ENCODE measurements at places on chromosomes 3 and 15.

DNA sequence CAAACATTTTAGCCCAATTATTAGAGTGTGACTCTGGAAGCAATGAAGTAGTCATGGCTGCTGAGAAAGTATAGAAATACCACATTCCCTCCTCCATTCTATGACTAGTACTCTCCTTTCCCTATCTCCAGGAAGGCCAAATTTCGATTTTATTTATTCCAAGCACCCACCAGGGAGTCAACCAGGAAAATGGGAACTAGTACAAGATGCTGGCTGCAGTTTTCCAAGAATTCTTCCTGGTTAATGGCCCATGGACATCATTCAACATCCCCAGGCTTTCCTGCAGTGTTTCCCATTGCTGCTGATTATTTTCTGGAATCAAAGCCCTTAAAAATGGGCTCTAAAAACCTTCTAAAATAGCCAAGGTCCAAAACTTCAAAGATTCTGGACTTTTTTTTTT, 247.9 kb upstream of the STT3B start:
- no peak for DNase-seq

GRCh38 chr3:161796780-161797179, 300.2 kb downstream of the OTOL1 start:
- DNase-seq = peak; percentile 11

GRCh38 chr3:11560746-11561145, 83.0 kb downstream of the VGLL4 start:
- no peak for DNase-seq

DNA sequence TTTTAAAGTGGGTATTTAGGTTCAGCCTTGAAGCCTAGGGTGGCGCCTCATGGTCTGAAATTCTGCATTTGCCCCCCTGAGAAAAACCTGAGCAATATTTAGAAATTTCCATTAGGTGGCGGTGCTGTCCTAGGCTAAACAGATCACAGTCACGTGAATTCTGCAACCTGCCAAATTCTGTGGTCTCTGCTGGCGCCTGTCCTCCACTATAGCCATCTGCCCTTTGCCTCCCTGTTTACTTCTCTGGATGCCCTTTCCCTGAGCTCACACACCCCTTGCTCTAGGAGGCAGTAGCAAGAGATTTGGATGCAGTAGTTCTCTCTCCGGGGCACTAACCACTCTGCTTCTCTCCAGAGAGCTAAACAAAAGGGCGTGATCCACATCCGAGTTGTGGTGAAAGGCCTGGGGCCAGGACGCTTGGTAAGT, 9.1 kb downstream of the MRPS11 start:
- peak; percentile 78 for DNase-seq

DNA sequence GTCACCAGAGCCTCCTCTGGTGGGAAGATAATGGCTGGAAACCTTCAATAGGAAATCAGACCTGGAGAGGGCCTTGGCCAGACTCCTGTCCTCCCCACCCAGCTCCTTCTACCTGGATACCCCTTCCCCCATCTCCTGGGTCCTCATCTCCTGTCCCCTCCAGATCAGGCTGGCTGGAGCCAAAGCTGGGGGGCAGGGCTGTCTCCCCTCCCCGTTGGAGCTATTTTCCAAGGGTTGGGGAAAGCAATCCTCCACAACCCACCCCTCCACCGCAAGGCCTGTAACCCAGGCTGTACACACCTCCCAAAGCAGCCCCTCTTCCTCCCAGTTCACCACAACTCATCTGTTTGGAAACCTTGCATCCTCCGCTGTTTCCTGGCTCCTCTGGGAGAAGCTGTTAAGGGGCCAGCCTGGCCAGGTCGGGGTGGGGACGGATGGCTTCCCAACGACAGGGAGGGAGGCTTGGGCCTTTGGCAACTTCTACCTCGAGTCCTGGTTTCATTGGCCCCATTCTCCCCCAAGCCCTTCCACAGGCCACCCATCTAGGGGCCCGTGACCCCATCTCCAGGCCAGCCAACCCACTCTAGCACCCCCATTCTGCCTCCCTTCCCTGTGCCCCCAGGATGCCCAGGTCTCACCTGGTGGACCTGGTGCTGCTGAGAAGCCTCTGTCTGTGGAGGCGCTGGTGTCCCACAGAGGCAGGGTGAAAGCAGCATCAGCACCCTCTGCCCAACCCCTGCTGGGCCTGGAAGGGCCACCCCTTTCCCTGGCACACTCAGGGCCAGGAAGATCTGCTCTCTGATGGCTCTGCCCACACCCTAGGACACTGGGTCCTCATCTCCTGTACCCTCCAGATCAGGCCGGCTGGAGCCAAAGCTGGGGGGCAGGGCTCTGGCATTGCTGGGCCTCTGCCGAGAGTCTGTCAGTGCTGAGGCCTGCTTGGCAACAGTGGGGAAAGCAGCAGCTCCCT, 22.1 kb upstream of the GOLGA6C start:
- DNase-seq = no peak

GRCh38 chr3:153216928-153217327, 54.9 kb downstream of the RAP2B start:
- no peak for DNase-seq

DNA sequence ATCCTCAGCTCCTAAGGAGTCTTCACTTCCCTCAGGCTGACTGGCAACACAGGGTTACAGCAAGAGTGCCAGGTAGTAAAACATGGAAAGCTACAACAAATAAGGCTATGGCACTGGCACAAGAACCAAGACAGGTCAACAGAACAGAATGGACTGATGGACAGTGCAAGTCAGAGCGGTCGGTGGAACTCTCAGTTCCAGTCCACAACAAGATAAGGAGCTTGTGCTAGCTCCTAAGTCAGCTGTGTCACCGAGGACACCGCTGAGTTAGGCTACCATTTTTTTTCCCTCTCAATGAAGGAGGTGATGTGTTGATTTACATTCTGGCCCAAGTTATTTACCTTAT, 55.9 kb upstream of the LIMD1 start:
- DNase-seq = no peak

GRCh38 chr3:190585805-190586630, 72.1 kb downstream of the IL1RAP start:
- peak; percentile 13 for DNase-seq

DNA sequence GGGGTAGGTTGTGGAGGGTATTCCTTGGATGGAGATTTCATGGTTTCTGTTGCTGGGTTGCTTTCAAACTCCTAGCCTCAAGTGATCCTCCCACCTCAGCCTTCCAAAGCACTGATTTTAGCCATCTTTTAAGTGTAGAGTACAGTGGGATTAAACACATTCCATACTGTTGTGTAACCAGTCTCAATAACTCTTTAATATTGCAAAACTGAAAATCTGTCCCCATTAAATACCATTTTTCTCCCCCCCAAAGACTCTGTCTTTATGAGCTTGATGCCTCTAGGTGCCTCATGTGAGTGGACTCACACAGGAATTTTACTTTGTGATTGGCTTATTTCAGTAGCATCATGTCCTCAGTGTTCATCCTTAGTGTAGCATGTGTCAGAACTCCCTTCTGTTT, 74.7 kb upstream of the ATP10A start:
- DNase-seq = no peak

GRCh38 chr3:188280627-188281026, 126.7 kb downstream of the LPP start:
- DNase-seq = no peak

- no peak for DNase-seq
Observed at GRCh38 chr3:158221426-158221825, 111.5 kb downstream of the RSRC1 start.

GRCh38 chr3:67045711-67046465, 47.8 kb downstream of the KBTBD8 start:
- DNase-seq = no peak

GRCh38 chr3:37622999-37623883, 238.4 kb upstream of the CTDSPL start:
- DNase-seq = no peak

GRCh38 chr15:85504749-85505676, 124.6 kb downstream of the AKAP13 start:
- DNase-seq = peak; percentile 84

- no peak for DNase-seq
Observed at GRCh38 chr15:98967096-98967495, 40.5 kb downstream of the PGPEP1L start.

DNA sequence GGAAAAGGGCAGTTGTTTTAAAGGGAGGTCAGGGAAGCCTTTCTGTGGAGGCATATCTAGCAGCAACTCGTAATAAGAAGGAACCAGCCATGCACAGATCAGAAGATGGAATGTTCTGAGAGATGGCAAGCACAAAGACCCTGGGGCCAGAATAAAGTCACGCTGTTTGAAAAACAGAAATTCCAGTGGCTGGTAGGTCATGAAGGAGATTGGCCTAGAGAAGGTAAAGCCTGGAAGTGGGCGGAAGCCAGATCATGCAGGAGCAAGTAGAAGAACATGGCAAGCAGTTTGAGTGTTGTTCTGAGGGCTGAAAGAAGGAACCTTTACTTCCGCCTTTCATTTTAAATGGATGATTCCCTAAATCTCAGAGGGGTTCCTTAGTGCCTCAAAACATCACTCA, 208.1 kb upstream of the PPP2R3A start:
- DNase-seq = no peak

DNA sequence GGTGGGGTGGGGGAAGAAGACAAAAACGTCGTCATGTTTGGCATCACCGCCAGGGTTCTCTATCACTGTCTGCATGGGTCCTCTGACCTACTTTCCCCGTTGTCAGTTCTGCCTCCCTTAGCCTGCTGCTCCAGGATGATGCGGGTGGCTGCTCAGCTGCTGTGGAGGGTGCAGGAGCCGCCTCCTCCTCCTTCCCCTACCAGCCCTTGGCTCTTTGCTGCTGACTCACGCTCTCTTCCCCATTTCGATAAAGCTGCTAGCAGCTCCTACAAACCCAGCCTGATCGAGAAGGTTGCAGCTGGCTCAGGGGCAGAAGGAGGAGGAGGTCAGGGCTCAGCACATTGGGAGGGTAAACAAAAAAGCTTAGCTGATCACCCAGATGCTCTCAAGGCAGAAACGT, 49.5 kb upstream of the SEC13 start:
- peak; percentile 52 for DNase-seq

GRCh38 chr3:58666683-58667082, at the start of gene FAM3D:
Gene FAM3D, minus strand, starts transcription at chr3:58666774. Its CDS starts 11,211 bp downstream, at chr3:58655563.
- DNase-seq = no peak

DNA sequence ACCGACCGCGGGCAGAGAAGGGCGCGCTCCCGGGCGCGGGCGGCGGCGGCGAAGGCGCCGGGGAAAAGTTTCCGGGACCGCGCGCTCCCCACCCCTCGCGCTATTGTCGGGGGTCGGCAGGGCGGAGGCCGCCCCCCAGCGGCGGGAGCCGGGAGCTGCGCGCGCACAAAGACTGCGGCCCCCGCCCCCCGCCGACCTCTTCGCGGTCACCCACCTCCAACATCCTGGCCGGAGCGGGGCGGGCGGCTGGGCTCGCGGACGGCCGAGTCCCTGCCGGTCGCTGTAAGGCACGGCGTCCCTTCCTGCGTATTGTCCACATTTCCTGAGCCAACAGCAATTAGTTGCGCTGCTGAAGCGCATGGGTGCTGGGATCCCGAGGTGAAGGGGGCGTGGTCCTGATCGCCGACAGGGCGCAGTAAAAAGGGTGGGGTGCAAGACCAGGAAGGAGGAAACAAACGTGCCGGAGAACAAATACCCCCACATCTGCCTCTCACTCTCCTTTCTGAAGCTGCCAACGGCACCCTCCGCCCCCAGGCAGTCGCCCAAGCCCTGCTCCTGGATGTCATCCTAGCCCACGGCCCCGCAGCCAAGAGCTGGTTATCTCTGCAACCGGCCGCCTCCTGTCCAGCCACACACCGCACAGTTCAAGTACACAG, at the start of gene TMEM44:
Gene TMEM44, minus strand, starts transcription at position 71 of the 656 bp plus-strand sequence. CDS start 204 bp downstream, outside the sequence.
- peak; percentile 91 for DNase-seq

GRCh38 chr3:178732824-178733223, 196.6 kb downstream of the KCNMB2 start:
- no peak for DNase-seq

GRCh38 chr3:179943117-179943880, 93.4 kb downstream of the PEX5L start:
- peak; percentile 64 for DNase-seq

GRCh38 chr3:58466899-58467563, 24.9 kb upstream of the KCTD6 start:
- no peak for DNase-seq

DNA sequence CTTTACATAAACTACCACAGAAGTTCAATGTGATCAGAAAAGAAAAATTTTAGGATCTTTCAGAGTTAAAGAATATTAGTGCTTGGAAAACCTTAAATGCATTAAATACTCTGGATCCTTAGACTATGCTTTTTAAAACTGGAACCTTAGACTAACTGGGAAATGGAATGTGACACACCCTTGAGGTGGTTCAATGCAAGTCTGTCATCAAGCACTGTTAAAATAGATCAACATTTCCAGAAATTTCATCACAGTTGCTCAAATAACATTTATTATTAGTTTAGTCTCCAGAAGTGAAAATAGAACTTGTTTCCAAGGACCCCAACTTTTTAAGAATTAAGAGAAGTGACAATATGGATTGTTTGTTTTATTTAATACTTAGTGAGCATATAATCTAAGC, 71.8 kb downstream of the GAP43 start:
- DNase-seq = no peak

DNA sequence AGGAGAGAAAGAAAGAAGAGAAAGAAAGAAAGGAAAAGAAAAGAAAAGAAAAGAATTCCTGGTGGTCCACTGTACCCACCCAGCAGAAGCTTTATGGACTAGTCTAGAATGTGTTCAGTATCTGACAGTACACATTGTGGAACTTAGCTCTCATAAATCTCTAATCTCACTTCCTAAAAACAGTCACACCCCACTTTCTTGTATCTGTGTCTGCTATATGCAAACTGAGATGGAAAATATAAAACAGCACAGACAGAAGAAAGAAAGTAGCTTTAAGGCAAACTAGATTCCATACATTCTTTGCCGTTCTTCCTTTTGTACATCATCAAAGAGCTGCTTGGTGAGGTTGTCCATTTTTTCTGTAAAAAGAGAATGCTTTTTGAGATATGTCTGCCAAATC, 41.1 kb upstream of the GNB5 start:
- no peak for DNase-seq

- no peak for DNase-seq
Observed at GRCh38 chr3:53153980-53154379, 7.0 kb upstream of the PRKCD start.

GRCh38 chr15:57259568-57260040, 116.7 kb upstream of the CGNL1 start:
- DNase-seq = peak; percentile 90

DNA sequence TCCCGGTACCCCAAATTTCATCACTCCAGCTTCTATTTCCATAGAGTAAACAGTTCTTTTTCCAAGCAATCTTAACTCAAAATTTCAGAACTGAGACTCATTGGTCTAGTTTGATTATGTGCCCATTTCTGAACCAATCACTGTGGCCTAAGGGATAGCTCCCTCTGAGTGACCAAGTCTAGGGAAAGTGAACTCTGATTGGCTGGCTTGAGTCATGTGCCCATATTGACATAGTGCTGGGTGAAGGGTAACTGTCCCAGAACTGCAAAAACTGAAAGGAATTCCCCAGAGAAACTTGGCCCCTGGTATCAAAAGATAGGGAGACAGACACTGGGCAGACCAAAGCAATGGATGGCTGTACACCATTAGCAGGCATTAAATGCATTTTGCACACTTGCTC, 171.2 kb upstream of the WNT5A start:
- no peak for DNase-seq

DNA sequence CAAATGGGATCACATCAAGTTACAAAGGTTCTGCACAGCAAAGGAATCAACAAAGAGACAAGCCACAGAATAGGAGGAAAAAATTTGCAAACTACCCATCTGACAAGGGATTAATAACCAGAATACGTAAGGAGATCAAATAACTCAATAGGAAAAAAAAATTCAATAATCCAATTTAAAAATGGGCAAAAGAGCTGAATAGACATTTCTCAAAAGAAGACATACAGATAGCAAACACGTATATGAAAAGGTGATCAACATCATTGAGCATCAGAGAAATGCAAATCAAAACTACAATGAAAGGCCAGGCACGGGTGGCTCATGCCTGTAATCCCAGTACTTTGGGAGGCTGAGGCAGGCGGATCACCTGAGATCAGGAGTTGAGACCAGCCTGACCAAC, 23.5 kb upstream of the CPEB1 start:
- no peak for DNase-seq
